ENCODE measurements at places on chromosomes 16 and 17.

- DNase-seq = no peak
Observed at GRCh38 chr17:30225112-30225511, 10.4 kb downstream of the SLC6A4 start.

DNA sequence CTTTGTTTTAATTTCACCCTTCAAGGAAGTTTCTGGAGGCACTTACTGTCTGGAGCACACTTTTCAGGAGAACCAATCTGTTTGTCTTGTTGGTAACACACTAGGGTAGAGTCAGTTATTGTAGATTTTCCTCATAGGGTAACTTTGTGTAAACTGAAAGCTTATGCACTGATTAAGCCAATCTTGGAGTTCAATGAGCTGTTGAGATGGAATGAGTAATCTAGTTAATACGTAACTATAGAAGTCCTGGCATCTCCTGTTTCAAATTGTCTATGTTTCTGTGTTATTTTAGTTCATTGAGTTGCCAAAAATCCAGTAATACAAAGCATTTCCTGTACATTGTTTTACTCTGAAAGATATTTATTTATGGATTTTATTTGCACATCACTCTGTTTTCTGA lies 111.6 kb upstream of the HAS3 start:
- no peak for DNase-seq

DNA sequence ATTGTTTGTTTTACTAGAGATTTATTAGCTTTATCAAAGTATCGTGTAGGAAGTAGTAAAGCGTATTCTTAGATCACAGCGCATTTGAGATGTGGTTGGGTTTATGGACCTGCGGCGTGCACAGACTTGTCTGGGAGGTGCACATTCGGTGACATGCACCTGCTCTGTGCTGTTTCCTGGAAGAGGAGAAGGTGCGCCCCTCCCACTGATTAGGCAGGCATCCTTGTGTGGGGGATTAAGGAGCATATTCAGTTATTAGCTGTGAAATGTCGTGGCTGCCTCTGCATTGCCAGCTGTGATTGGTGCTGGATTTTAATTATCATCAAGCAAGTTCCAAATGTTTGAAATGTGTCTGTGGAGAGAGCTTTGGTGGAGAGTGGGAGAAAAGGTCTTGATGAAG lies 903.8 kb upstream of the RBFOX1 start:
- DNase-seq = no peak

DNA sequence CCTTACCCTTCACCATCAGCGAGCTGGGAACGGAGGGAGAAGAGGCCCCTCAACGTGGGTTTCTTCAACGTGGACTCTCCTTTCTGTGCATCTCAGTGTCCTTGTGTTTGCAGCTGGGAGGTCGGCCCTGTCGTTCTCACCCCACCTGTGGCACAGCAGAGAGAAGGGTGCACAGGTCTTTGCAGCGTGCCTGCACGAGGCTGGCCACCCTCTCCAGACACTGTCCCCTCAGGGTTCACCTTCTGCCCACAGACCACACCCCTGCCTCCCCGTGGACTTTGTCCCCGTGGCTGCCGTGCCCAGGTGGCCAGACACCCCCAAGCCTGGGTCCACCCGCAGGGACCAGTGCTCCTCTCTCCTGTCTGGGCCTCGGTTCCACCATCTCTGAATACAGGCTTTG lies 7.3 kb upstream of the WDR45B start:
- DNase-seq = no peak

- no peak for DNase-seq
Observed at GRCh38 chr17:36731811-36732210, 130.4 kb downstream of the MRM1 start.

DNA sequence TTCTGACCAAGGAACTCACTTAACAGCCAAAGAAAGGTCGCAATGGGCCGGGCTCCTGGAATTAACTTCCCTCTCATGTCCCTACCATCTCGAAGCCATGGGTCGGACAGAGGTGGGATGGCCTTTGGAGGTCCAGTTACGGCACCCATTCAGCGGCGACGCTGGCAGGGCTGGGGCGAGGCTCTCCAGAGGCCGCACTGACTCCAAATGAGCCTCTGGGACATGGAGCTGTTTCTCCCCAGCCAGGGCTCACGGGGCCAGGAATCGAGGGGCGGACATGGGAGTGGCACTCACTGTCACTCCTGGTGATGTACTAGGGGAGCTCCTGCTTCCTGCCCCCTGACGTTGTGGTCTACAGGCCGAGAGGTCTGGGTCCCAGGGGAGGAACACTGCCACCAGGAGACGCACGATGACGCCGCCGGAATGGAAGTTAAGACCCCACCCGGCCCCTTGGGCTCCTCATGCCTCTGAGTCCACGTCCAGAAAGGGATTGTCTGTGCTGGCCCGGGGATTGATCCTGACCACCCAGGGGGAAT lies 60.7 kb upstream of the METRNL start:
- DNase-seq = no peak

GRCh38 chr16:49527611-49528010 lies 154.0 kb downstream of the C16orf78 start:
- no peak for DNase-seq

- no peak for DNase-seq
Observed at GRCh38 chr16:75494184-75494583, 1.1 kb downstream of the CHST6 start.

- no peak for DNase-seq
Observed at GRCh38 chr16:46582313-46582712, 38.9 kb downstream of the SHCBP1 start.

GRCh38 chr17:76197911-76198310 lies 42.4 kb downstream of the RNF157 start:
- no peak for DNase-seq

DNA sequence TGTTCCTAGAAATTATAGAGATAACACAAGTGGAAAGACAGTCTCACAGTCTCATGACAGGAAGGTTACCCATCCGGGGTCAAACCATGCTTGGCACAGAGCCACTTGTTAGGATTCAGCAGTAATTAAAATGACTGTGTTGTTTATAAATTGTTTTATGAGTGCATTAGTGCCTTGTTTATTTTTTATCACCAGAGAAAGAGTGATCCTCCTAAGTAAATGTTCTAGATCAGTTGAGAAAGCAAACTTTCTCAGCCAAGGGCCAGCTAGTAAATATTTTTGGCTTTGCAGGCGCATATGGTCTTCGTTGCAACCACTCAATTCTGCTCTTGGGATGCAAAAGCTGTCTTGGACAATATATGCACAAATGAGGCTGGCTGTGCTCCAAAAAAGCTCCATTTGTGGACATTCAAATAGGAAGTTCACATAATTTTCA lies 253.9 kb upstream of the CACNG5 start:
- no peak for DNase-seq

GRCh38 chr16:2468233-2468724 lies 2.8 kb upstream of the NTN3 start:
- DNase-seq = no peak

GRCh38 chr16:28140788-28141618 lies 70.8 kb downstream of the XPO6 start:
- DNase-seq = no peak

GRCh38 chr16:81469710-81470535 lies 25.3 kb downstream of the CMIP start:
- DNase-seq = no peak

- DNase-seq = no peak
Observed at GRCh38 chr17:49021095-49021767, 24.0 kb downstream of the IGF2BP1 start.

GRCh38 chr17:28041844-28042656 lies 427 bp upstream of the NLK start:
- DNase-seq = no peak

- DNase-seq = no peak
Observed at GRCh38 chr16:28876973-28877654, 1.2 kb upstream of the ATP2A1 start.

- no peak for DNase-seq
Observed at GRCh38 chr16:48014349-48015135, 141.3 kb downstream of the ABCC12 start.

GRCh38 chr17:56468840-56469239 lies 124.7 kb upstream of the NOG start:
- no peak for DNase-seq
